Panc1 (cell line): ENCODE measurements at places on chromosomes 12 and 14. TPM values are rescaled to one million over a fixed set of nuclear protein-coding genes. Genes with fewer than 3 reads are reported as not detected.

Gene GPR84
- not detected for total RNA-seq

Gene ARID2
- total RNA-seq, result 39.5 TPM

Gene CMA1
- not detected for total RNA-seq

Gene KRT3
- not detected for total RNA-seq

Gene CLEC4C
- total RNA-seq, result not detected

Gene TRIM9
- 0.44 TPM for total RNA-seq

Gene SLC5A8
- not detected for total RNA-seq

DNA sequence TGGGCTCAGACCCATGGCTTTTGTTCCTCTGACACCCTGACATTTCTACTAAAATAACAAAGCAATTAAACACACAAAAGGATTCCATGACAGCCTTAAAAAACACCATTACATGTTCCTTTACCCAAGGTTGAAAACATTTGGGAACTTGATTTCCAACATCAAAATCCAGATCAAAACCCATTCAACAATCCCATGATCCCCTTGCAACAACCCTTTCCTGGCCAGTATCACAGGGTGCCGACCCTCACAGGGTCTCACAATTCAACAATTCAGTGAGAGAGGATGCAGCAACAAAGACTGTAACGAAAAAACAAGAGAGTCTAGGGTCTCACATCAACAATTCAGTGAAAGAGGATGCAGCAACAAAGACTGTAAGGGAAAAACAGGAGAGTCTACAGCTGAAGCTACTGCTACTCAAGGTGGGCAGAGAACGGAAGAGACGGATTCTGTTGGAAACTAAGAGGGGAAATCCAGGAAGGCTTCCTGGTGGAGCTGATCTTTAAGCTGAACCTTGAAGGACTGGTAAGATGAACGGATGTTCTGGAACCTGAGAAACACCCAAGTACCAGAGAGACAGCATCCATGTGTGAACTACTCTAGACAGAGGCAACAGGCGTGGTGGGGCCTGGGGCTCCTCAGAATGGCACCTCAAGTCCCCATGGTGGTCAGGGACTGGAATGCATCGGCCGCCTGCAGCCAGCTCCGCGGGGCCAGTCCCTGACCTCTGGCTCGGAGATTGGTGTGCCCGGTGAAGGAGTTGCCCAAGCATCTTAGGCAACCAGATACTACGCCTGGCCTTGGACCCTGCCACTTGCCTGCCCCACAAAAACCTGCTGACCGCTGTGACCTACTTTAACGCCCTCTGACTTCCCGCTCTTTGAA lies 22.7 kb upstream of the ZFP36L1 start:
- no peaks in the 10 kb centered on the region for H3K36me3 ChIP-seq
- no peak overlapping the region; the same call in 1 of the 2 replicates for H3K4me3 ChIP-seq
- H3K4me1 ChIP-seq, result peaks cover 23% of the 10 kb centered on the region
- no peak for DNase-seq
- no peaks in the 10 kb centered on the region for H3K27me3 ChIP-seq
- peak overlapping the region; percentile 81 for H3K27ac ChIP-seq

- H3K36me3 ChIP-seq, result no peaks in the 10 kb centered on the region
- H3K27ac ChIP-seq, result no peak overlapping the region
- no peak for DNase-seq
Measured at GRCh38 chr12:116172224-116172849, 105.2 kb downstream of the MED13L start.

- no peak for DNase-seq
- no peaks in the 10 kb centered on the region for H3K36me3 ChIP-seq
- H3K4me1 ChIP-seq, result no peaks in the 10 kb centered on the region
- no peak overlapping the region for H3K4me3 ChIP-seq
Measured at GRCh38 chr12:102182635-102183034, 15.0 kb downstream of the PMCH start.

DNA sequence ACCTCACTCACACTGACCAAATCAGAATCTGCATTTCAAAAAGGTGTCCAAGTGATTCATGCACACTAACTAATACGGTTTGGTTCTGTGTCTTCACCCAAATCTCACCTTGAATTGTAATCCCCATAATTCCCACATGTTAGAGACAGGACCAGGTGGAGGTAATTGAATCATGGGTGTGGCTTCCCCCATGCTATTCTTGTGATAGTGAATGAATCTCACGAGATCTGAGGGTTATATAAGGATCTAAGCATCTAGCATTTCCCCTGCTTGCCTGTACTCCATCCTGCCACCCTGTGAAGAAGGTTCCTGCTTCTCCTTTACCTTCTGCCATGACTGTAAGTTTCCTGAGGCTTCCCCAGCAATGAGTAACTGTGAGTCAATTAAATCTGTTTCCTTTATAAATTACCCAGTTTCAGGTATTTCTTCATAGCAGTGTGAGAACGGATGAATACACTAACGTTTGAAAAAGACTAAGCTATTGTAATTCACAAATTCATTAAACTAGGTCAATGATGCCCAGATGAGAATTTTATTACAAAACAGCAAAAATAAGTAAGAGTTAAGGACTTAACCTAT lies 759.1 kb downstream of the GALC start:
- H3K4me1 ChIP-seq, result no peaks in the 10 kb centered on the region
- H3K27me3 ChIP-seq, result no peaks in the 10 kb centered on the region
- H3K27ac ChIP-seq, result no peak overlapping the region
- H3K4me3 ChIP-seq, result no peak overlapping the region
- no peak for DNase-seq

GRCh38 chr12:115341442-115341841 lies 657.5 kb upstream of the TBX3 start:
- no peaks in the 10 kb centered on the region for H3K36me3 ChIP-seq
- no peak overlapping the region for H3K4me3 ChIP-seq
- H3K27ac ChIP-seq, result no peak overlapping the region
- H3K27me3 ChIP-seq, result no peaks in the 10 kb centered on the region; the same call in 1 of the 2 replicates
- no peaks in the 10 kb centered on the region for H3K4me1 ChIP-seq

- H3K4me3 ChIP-seq, result no peak overlapping the region
- H3K4me1 ChIP-seq, result no peaks in the 10 kb centered on the region
- H3K27me3 ChIP-seq, result no peaks in the 10 kb centered on the region
- no peak for DNase-seq
- no peak overlapping the region for H3K27ac ChIP-seq
- no peaks in the 10 kb centered on the region for H3K36me3 ChIP-seq
Measured at GRCh38 chr12:66020481-66020880, 110.1 kb downstream of the LLPH start.

- no peaks in the 10 kb centered on the region for H3K36me3 ChIP-seq
- H3K27ac ChIP-seq, result no peak overlapping the region
- no peaks in the 10 kb centered on the region for H3K27me3 ChIP-seq
- H3K4me3 ChIP-seq, result no peak overlapping the region
Measured at GRCh38 chr12:32489070-32489469, 89.7 kb downstream of the FGD4 start.

DNA sequence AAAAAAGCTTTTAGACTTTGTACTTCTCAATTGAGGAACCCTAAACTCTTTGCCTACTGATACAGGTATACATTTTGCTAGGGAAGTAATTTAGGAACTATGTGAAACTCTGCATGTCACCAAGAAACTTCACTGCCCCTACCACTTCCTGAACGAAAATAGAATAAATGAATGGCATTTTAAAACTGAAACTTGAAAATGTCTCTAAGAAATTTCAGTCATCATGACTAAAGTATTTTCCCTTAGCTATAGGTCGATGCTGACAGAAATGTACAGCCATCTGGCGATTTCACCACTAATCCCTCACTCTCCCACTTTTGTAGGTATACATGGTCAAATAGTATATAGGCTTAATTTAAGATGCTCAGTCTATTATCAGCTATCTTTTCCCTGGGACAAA lies 194.9 kb upstream of the SYT10 start:
- no peak for DNase-seq
- H3K27me3 ChIP-seq, result no peaks in the 10 kb centered on the region
- H3K4me3 ChIP-seq, result no peak overlapping the region
- H3K27ac ChIP-seq, result no peak overlapping the region
- no peaks in the 10 kb centered on the region for H3K4me1 ChIP-seq

DNA sequence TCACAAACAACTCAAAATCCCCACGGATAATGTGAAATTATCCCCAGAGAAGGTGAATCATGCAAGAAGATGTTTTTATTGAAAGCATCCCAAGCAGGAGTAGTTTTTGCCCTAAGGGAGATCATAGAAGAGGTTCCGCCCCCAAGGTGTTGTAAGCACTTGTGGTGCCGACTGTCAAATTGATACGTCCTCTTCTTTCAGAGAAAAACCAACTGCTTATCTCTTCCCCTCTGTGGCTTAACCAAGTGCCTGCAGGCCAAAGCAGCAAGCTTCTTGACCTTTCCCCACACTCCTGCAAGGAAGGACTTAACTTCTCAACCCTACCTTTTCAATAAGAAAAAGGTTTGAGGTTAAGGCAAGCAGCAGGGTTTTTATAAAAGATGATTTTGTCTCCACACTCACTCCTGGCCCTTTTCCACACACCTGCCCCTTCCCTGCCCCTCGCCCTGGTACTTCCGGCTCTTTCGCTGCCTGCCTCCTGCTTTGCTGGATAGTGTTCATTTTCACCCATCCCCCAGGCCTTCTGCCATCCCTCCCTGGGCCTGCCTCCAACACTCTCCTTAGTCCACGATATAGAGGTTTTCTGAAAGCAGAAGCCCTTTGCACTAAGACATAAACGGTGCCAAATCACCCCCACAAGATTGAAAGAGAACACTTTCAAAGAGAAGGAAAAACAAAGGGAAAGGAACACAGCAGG lies 114.5 kb downstream of the EGLN3 start:
- no peaks in the 10 kb centered on the region for H3K4me1 ChIP-seq
- H3K27ac ChIP-seq, result no peak overlapping the region
- H3K27me3 ChIP-seq, result no peaks in the 10 kb centered on the region
- no peaks in the 10 kb centered on the region for H3K36me3 ChIP-seq

GRCh38 chr12:116657921-116658495 lies 79.9 kb downstream of the SPRING1 start:
- no peaks in the 10 kb centered on the region for H3K27me3 ChIP-seq
- H3K4me3 ChIP-seq, result peak overlapping the region; percentile 1; the same call in 1 of the 2 replicates
- no peak for DNase-seq
- peaks cover 38% of the 10 kb centered on the region for H3K4me1 ChIP-seq
- H3K36me3 ChIP-seq, result no peaks in the 10 kb centered on the region
- peak overlapping the region; percentile 66 for H3K27ac ChIP-seq

DNA sequence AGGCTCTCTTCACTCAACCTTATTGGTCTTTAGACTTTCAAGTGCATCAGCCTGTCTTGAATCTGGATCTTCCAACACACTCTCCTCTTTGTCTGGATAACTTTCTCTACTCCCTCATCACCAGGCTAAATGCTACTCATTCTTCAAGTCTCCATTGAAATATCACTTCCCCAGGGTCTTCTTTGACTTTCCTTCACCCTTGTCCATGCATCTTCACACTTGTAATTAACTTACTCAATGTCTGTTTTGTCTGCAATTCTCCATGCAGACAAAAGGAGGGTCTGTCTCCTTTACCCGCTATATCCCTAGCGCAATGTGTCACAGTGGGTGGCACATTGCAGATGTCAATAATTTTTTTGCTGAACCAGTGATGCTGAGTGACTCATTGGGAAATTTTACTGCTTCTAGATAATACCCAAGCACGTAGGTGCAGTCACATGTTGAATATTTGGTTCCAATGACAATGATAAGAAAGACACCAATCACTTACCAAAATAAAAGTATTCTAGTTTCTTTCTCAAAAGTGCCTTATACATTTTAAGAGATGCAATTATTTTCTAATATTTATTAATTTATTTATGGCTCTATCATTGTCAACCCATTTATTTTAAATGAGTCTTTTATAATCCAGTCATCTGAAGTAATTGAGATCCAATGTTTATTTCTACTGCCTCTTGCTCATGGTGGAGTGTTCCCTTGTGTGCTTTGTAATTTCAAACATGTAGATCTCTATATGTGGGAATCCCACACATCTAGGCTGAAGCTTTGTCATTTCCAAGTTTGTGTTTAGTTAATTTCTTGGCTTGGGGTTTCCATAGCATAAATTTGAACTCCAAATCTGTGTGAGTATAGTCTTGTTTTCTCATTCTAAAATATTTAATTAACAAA lies 21.7 kb upstream of the RFC5 start:
- H3K36me3 ChIP-seq, result no peaks in the 10 kb centered on the region
- no peak for DNase-seq
- H3K27ac ChIP-seq, result no peak overlapping the region
- H3K27me3 ChIP-seq, result no peaks in the 10 kb centered on the region

- H3K27ac ChIP-seq, result no peak overlapping the region
- no peaks in the 10 kb centered on the region for H3K36me3 ChIP-seq
Measured at GRCh38 chr14:44940211-44940610, 21.5 kb downstream of the KLHL28 start.

DNA sequence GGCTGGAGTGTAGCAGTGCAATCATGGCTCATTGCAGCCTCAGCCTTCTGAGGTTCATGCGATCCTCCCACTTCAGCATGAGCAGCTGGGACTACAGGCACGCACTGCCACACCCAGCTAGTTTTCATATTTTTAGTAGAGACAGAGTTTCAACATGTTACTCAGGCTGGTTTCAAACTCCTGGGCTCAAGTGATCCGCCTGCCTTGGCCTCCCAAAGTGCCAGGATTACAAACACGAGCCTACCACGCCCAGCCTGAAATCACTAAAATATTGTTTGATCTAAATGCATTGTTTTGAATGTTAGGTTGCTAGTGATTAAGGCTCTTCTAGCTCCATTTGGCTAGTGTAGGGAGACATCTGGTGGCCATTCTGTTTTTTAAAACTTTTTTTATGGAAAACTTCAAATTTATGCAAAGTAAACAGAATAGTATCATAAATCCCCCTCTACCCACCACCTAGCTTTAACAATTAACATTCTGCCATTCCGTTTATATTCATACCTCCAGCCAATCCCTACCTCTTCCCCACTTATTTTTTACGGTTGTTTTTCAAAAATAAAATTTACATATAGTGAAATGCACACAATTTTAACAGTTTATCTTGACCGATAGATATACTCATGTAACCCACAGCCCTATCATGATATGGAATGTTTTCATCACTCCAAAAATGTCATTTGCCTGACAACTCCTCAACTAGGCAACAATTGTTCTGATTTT lies 37.8 kb downstream of the MYO1H start:
- DNase-seq, result peak; percentile 27
- H3K27ac ChIP-seq, result no peak overlapping the region
- H3K4me3 ChIP-seq, result no peak overlapping the region
- no peaks in the 10 kb centered on the region for H3K36me3 ChIP-seq
- peaks cover 11% of the 10 kb centered on the region; the same call in 1 of the 2 replicates for H3K27me3 ChIP-seq

GRCh38 chr12:72025524-72025923 lies 86.9 kb downstream of the TPH2 start:
- H3K4me3 ChIP-seq, result no peak overlapping the region
- no peak overlapping the region for H3K27ac ChIP-seq
- H3K36me3 ChIP-seq, result no peaks in the 10 kb centered on the region
- no peak for DNase-seq

DNA sequence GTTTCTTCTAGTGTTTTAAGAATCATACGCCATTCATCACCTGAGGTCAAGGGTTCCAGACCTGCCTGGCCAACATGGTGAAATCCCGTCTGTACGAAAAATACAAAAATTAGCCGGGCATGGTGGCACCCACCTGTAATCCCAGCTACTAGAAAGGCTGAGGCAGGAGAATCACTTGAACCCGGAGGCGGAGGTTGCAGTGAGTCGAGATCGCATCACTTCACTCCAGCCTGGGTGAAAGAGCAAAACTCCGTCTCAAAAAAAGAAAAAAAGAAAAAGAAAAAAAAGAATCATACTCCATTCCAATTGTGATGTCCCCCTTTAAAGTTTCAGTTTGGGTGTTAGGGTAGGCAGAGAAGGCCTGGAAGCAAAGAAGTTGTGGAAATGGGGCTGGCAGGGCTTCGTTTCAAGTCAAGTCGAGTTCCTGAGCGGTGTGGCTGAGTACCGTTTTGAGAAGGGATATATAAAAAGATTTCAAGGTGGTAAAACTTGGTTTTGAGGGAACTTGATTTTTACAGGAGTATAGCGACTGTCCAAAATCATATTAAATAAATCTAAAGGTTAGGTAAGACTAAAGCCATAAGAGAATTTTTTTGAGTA lies 1.5 kb upstream of the TAOK3 start:
- peak overlapping the region; percentile 88 for H3K4me3 ChIP-seq
- H3K27ac ChIP-seq, result peak overlapping the region; percentile 98
- H3K36me3 ChIP-seq, result peaks cover 5% of the 10 kb centered on the region; the same call in 1 of the 2 replicates
- DNase-seq, result no peak
- no peaks in the 10 kb centered on the region for H3K27me3 ChIP-seq
